ENCODE measurements at places on chromosomes 4 and X.

GRCh38 chrX:2596045-2596444 lies 95.0 kb upstream of the CD99 start:
- no peak for DNase-seq

GRCh38 chr4:23877758-23878229 lies 12.1 kb downstream of the PPARGC1A start:
- no peak for DNase-seq

DNA sequence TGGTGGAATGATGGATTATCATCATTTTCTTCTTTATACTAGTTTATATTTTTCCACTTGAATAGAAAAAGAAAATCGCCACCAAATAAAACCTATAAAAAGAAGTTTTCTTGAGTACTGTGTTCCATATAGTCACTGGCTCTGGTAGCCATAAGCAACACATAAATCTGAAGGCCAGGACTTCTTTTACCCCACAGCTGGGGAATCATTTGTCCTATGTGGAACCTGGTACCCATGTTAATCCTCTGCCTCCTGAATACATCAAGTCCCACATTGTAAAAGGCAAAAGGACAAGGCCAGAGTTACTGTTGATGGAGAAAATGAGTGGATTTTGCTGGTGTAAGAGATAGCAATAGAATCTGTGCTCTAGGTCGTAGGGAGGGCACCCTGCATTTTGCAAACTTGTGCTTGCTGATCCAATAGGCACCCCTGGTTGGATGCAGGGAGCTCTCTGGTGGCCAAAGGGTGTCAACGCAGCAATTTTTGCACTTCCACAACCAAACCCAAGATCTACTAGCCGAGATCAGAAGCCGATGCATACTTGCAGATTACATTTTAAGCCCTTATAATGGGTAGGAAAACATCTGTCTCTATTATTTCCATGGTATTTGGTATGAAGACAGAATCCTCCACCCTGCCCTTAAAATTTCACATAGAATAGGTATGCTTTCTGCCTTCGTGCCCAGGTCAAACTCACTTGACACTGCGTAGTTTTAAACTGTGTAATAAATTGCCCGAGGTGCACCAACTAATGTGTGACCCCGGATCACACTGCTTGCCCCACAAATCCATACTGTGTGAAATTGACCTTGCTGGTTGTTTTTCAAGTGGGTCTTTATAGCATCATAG lies 146.2 kb upstream of the SCML1 start:
- peak; percentile 3 for DNase-seq

DNA sequence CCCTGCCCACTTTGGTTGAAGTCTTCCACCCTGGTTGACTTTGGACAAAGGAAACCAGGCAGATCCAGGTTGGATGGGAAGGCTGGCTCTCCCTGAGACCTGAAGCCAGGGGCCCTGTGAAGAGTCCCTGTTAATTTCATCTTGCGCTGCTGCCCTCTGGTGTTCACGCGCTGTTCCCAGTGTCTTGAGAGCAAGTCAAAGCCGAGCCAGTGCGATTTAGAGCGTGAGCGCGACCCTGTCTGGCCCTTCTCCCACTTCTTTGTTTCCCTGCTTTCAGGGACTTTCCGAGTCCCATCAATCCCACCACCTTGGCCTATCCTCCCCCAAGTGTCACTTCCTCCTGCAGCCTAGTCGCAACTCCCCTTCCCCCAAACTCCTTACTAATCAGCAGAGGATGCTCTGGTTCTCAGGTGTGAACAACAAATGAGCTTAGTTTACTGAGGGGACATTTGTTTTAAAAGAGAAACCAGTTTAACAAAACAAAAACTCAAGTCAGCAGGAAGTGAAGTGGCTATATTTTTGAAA lies 25.8 kb upstream of the CHRNA9 start:
- peak; percentile 92 for DNase-seq

DNA sequence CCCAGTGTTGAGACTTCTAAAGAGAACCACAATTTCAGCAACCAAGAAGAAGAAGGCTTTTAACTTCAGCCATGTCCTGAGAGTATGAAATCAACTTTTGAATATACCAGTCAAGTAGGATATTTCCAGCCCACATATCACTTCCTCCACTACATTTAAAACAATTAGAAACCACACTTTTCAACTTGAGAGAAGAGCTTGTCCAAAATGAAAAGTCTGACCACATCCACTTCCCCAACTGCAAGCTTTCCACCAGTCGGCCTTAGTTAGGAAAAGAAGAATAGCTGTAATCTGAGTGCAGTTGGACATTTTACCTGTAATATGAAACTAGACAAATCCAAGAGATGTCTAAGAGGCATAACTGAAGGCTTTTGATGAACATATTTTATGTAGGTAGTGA lies 101.9 kb upstream of the SLC7A11 start:
- DNase-seq: no peak

All from CD4-positive, alpha-beta T cell treated with Interleukin-2 at 100 ng/mL for 4 hours (primary cell).